ENCODE measurements at places on chromosomes 2 and 18.

GRCh38 chr18:35695803-35696202 is 114.3 kb downstream of the GALNT1 start:
- no peak for DNase-seq

DNA sequence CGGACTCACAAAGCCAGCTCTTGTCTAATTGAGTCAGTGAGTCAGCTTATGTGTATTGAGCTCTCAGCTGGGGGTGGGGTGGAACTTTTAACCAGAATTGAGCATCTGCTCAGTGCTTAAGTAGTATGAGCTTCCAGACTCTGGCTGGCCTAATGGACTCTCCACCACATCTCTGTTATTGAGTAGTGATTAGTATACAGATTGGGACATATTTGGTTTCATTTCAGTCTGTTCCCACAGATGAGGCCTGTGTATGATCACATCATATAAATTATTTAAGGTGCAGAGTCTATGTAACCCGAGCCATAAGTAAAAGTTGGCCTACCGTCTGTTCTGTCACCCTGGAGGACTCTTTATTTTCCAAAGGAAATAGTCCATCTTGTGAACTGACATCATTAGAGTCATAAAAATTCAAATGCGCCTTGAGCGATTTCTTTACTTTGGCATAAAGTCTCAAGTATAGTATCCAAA is 152.1 kb downstream of the THSD7B start:
- no peak for DNase-seq

GRCh38 chr18:34358923-34359322 is 134.2 kb upstream of the NOL4 start:
- no peak for DNase-seq

GRCh38 chr18:58593938-58594337 is 35.0 kb downstream of the ALPK2 start:
- DNase-seq: no peak

- no peak for DNase-seq
Measured at GRCh38 chr2:40129725-40130124, 322.2 kb downstream of the SLC8A1 start.

- DNase-seq: no peak
Measured at GRCh38 chr2:207683438-207683837, 28.0 kb upstream of the CCNYL1 start.

DNA sequence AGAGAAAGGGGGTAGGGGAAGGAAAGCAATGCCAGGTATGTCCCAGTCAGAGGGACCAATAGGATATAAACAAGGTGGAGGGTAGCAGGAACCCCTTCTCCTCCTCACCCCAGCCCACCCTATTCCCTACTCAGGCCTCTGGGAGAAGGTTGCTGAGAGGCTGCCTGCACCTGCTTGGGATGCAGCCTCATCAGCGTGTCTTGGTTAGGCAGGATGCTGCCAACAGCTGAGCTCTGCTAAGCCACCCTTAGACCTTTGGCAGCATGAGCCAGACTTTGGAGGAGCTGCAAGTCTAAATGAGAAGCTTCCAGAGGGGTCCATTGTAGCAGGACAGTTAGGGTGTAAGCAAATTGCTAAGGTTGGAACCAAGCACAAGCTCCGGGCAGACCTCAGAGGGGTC is 38.2 kb upstream of the CAB39 start:
- no peak for DNase-seq

Measured in NCI-H2081 treated with DMSO at 0.1 percent for 48 hours (cell line).